ENCODE measurements at places on chromosomes 2 and 18.

DNA sequence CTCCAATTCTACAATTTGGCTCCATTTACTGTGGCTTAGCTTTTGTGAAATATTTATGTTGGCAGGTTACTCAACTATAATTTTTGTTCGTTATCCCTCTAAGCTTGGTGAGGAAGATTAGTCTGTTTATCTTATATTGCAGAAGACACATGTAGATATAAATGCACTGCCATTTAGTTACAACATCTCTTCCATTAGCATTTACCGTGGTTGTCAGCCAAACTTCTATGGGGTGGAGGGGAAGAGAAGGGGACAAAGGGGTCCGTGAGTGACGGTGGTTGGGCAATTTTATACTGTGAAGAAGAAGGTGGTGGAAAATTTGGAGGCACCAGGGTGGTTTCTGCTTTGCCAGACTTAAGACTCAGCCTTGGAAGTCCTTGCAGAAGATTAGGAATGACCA lies 117.6 kb upstream of the CXCR4 start:
- DNase-seq, result no peak

GRCh38 chr18:79515944-79516351 lies 120.2 kb downstream of the NFATC1 start:
- DNase-seq, result no peak

GRCh38 chr2:131035112-131035825 lies 58.0 kb downstream of the FAM168B start:
- DNase-seq, result no peak

DNA sequence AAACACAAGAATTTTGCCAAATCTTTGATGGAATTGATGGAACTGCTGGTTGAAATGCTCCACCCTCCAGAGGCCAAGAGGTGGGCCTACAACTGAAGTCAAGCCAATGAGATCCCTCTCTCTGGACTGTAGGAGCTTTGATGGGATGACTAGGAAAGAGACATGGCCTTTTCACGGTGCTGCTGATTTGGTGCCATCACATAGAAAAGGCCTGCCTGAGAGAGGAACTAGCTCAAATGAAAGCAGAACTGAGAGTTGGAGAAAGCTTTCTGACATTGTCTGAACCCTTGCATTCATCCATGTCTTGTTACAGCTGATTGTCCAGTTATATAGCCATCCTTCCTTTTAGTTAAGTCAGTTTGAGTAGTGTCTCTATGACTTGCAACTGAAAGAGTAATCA lies 283.8 kb upstream of the LYPD1 start:
- no peak for DNase-seq

Data from SHP77 (cell line).